CD4-positive, alpha-beta T cell treated with Interleukin-4 for 4 hours (primary cell): ENCODE measurements at places on chromosomes 4 and X.
A peak's percentile ranks its signal among the peaks of the same experiment; 100 is the strongest.

GRCh38 chrX:18719852-18720251, 12.4 kb downstream of the PPEF1 start:
- no peak for DNase-seq

- DNase-seq = no peak
These were observed 8.8 kb upstream of the IL3RA start for GRCh38 chrX:1327651-1328304.

DNA sequence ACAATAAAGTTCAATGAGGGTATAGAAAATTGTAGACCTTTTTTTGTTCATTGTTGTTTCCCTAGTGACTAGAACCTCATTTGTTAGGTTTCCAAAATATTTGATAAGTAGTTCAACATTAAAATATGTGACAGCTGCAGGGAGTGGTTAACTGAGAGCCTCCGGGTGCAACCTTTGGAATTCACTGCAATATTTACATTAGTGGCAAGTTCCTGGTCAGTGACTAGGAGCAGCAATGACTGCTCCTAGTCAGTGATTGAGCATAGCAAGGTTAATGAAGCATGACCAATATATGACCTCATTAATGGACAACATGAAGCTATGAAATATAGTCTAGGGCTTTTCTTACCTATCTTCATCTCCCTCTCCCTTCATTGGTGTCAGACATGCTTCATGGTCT, 65.8 kb upstream of the FAM47A start:
- DNase-seq = no peak

DNA sequence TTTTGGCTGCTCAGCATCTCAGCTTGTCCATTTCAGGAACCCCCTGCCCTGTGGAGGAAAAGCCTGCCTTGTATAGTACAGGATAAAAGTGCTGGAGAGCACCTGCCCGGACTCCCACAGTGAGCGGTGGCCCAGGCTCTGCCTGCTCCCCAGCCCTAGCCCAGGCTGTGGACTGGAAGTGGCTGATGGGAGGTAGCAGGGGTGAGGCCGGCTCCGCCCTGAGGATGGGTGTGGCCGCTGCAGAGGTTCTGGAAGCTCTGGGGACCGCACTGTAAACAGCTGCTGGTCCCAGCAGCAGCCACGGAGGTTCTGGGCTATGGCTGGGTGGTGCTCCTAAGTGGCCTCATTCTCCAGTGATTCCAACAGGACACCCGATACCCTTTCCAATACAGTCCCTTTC, 56.6 kb upstream of the HELT start:
- DNase-seq = no peak

DNA sequence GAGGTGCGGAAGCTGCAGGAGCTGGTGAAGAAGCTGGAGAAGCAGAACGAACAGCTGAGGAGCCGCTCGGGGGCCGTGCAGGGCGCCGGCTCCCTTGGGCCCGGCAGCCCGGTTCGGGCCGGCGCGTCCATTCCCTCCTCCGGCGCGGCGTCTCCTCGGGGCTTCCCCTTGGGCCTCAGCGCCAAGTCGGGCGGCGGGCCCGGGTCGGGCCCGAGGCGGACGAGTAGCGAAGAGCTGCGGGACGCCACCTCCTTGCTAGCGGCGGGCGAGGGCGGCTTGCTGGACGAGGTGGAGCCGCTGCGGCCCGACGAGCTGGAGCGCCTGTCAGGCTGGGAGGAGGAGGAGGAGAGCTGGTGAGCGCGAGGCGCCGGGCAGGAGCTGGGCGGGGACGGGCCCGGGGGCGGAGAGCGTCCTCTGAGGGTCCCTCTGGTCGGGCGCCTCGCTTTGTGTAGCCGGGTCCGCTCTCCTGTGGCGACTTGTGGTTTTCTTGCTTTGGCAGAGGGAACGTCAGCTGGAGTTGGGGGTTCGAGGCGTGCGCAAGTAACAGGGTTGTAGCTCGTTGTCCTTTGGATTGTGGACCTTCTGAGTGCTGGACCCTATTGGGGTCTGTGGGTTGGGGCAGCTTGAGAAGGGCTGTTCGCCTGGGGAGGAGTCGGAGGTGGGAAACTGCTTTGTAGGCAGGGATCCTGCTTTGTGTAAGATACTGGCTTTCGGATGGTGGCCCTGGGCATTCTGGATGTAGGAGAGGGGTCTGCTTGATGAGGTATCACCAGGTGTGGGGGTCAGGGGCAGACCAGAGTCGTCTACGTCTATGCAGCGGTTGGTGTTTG, 662 bp downstream of the SLAIN2 start:
- peak; percentile 22 for DNase-seq

DNA sequence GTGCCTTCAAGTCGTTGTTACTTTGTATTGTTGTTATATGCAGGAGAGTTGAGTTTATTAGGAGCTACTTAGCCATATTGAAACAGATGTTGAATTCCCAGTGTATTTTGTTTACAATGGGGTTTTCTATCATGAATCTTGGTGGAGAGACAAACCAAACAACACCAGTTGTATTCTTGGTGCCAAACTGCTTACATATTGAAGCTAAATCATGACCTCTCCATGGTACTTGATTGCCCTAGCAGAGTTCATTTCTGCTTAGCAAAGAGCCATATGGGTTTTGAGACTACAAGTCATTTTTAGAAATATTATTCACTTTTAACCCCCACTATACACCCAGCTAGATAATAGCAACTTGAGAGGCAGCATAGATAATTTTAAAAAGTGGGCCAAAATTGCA, 85.4 kb downstream of the ADGRG4 start:
- no peak for DNase-seq

DNA sequence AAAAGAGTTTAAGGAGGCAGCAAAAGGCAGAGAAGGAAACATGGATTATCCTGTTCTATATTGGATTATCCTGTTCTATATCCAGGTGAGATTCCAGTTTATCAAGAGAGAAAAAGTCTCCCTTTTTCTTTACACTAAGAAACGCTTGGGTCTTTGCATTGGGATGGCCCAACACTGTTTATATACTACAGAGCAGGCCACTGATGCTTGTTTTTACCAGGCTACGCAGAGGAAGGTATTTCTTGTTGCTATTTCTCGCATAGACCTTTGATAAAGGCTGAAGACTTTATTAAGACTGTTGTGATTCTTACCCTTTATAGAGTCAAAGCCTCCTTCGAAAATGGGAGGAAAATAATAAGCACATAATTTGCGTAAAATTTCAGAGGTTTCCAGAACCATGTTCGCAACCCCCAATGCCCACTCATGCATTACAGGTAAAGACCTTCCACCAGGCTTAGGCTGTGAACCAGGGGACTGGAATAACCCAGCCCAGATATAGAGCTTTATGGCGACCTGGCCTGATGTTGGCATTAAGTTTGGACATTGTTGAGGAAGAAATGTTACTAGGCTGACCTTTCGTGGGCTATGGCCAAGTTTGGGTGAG, 218.3 kb downstream of the PTTG2 start:
- DNase-seq = no peak

DNA sequence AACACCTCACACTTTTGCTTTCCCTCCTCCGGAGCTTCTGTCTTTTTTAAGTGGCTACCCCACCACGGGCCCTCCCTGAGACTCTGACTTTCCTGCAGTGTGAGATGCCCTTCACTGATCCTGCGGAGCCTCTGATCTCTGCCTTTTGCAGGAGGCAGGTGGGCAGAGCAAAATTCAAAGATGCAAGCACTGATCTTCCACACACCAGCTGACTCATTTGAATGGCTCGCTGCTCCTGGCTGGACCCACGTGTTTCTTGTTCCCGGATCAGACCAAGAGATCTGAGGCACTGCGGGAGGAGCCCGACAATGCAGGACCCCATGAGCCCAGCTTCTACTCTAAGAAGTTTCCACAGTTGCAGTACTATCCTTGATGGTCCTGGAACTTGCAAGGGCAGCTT, 1607.9 kb upstream of the TENM3 start:
- DNase-seq = no peak

DNA sequence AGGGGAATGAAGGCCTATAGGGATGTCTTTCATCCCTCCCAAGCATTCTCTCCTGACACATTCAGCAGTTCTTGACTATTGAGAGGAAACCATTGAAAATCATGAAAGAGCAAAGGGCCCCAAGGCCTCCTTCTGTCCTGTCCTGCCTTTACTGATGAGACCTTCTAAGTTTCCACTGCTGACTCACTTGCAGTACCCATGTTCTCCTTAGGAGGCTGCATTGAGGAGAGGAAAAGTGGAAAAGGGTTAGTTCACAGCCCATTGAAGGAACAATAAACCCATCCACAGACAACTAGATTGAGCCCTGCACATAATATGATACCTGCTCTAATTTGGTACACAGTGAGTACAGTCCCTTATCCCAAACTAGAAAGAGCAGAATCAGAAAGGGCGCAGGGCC, 115.1 kb upstream of the PNPLA4 start:
- no peak for DNase-seq

GRCh38 chr4:112176596-112176995, 31.3 kb downstream of the FAM241A start:
- DNase-seq = no peak

GRCh38 chr4:121951521-121952110, at the start of gene TRPC3:
TSS of gene TRPC3 (minus strand) at chr4:121952060. CDS start at chr4:121951680, 380 bp downstream.
- DNase-seq = no peak

GRCh38 chrX:9285342-9285771, 179.5 kb upstream of the TBL1X start:
- DNase-seq = peak; percentile 13

DNA sequence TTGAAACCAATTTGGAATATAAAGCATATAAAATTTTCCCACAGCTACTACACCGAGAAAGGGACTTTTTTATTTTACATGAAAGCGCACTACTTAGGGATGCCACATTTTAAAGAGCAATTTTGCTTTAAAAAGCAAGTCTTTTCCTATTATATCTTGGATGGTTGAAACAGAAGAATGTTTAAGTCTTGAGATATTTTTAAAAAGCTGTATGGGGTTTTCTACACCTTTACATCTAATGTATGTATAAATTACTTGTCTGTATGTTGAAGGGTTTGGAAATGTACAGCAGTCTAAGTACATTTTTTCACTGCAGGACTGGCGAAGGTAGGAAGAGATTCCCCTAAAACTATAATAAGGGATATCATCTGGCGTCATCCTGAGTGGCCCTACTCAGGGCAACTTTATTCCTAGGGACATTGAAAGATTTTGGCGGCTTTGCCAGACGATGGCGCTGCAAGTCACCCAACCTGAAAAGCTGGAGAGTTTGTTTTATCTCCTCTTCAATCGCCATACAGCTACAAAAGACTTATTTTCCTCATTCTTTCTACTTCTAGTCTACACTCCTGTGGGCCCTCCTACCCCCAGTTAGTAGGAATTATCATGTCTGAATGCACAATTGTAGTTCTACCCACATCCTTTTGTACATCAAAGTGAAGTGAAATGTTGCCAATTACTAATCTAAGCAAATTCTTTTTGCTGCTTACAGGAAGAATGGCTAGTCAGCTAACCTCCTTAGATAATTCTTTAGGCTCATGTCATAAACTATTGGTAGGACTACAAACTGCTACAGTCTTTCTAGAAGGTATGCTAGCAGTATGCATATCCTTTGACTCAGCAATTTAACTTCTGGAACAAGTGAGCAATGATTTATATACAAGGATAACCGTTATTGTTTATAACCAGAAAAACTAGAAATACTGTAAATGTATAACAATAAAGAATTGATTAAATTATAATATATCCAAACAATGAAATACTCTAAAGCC, 782 bp upstream of the NEK1 start:
- peak; percentile 91 for DNase-seq

GRCh38 chrX:47573341-47574075, 8.7 kb upstream of the TIMP1 start:
- DNase-seq = no peak

DNA sequence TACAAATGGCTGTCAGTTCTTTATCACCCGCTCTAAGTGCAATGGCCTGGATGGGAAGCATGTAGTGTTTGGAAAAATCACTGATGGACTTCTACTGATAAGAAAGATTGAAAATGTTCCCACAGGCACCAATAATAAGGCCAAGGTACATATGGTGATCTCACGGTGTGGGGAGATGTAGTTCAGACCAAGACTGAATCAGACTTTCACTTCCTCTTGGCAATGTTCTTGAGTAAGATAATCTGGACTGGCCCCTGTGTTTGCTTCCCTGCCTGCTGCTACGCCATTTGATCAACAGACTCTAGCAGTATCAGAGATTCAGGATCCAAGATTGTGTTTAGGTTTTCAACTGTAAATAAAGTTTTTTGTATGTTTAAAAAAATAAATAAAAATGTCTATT, 682.2 kb upstream of the AMOT start:
- no peak for DNase-seq

DNA sequence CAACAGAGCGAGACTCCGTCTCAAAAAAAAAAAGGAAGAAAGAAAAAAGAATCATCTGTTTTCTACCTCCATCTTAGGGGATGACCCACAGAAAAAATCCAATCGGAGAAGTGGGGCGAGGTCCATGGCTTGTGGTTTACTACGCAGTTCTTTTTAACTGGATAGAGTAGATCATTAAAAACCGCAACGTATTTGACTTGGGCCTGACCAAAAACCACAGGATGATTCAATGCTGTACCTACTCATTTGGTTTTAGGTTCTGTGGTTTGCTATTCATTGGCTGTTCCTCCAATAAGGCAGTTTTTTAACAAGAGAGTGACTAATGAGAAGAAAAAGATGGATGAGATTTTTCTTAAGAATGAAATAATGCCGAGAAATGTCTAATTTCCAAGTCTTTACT, 83.7 kb downstream of the FREM3 start:
- DNase-seq = peak; percentile 2

- no peak for DNase-seq
These were observed 51.9 kb upstream of the TADA2B start for GRCh38 chr4:6991249-6991648.

DNA sequence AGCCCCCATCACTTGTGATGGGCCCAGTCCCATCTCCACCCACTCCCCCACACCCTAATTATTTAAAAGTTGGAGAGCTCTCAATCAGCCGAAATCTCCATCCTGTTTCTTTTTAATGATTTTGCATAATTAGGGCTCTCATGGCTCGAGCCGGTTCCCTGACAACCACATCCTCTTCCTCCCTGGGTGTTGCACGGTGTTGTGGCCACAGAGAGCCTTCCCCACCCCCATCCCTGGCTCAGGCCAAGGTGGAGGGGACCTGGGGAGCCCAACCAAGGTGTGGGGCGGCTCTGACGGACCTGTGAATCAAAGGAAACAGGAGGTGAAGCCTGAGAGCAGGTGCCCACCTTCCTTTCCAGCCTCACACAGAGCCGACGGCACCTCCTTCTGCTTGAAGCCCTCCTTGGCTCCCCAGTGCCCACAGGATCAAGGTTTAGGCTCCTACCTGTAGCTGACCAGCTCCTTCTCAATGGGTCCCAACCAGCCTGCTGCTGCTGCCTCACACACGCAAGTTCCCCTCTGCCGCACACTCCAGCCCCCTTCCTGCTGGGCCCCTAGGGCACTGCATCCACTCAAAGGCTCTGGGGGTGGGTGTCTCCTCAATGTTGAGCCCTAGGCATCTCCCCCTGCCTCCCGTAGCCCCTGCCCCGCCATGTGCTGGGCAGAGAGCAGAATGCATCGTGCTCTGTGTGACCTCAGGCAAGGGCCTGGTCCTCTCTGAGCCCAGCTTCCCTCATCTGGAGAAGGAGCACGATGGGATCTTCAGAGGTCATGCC, 68.7 kb downstream of the WFS1 start:
- DNase-seq = peak; percentile 19

GRCh38 chr4:74389494-74389893, 24.5 kb downstream of the EREG start:
- no peak for DNase-seq

GRCh38 chrX:108582151-108582550, 142.5 kb downstream of the COL4A5 start:
- DNase-seq = no peak

- no peak for DNase-seq
These were observed 51.2 kb upstream of the MTNR1A start for GRCh38 chr4:186606591-186606992.

GRCh38 chr4:133982533-133983224, 218.9 kb downstream of the PABPC4L start:
- DNase-seq = no peak
